ENCODE measurements at places on chromosomes 5 and 9. TPM values are rescaled to one million over a fixed set of nuclear protein-coding genes. Genes with fewer than 3 reads are reported as not detected.
A peak's percentile ranks its signal among the peaks of the same experiment; 100 is the strongest.

GRCh38 chr5:96324708-96325107 lies 108.3 kb downstream of the PCSK1 start:
- DNase-seq: no peak

DNA sequence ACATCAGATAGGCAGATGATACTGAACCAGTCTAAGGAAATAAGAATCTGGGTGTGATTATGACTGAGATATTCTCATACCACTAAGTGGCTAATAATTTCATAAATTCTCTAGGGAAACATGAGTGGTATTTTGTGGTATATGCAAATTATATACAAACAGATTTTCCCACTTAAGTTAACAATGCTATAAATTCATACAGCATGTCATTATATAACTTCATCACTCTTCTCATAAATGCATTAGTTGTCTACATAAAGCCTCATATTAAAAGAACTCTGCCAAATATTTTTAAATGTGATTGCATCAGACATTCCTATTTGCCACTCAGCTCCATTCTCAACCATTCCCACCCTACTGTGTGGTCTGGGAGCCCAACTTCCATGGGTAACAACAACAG lies 226.5 kb downstream of the TLE1 start:
- DNase-seq: no peak

DNA sequence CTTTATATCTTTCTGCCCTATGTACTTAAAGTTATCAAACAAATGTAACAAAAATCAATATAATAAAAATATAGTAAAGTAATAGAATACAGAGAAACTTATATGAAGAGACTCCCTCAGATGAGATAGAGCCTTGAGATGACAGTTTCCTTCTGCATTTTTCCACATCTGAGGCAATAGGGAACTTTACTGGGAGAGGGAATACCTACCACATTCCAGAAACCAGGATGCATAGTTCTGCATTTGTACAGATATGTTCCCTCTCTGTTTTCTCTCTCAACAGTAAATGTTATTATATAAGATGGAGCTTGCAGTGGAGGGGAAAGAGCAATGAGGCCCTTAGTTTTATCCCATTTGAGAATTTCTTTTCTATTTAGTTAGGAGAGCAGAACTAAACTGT lies 109.6 kb upstream of the KCNN2 start:
- no peak for DNase-seq

DNA sequence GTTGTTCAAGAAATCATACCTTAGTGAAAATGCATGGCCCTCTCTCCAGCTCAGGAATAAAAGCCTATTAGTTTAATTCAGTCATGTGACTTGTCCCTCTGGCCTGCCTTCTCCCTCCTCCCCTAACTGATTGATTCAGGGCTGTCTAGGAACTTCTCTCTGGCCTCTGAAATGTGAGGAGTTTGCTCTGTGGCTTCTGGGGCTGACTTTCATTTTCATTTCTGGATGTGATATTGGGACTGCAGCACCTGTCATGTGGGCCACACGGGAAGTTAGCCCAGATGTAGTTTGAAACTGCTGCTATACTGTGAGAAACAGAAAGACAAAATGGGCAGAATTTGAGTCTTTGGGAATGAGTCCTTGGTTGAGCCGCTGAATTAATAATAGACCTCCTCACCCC lies 44.8 kb downstream of the PARP8 start:
- DNase-seq: peak; percentile 64

GRCh38 chr9:84819491-84819991 lies 150.0 kb downstream of the NTRK2 start:
- no peak for DNase-seq

- no peak for DNase-seq
Observed at GRCh38 chr9:110133059-110133458, 74.9 kb downstream of the C9orf152 start.

C5orf58 gene
- total RNA-seq: not detected

STX17 gene
- 50.3 TPM for total RNA-seq

TYRP1 gene
- total RNA-seq: not detected

GADD45G gene
- total RNA-seq: 3.7 TPM

TSLP gene
- total RNA-seq: 0.23 TPM

Measured in naive thymus-derived CD8-positive, alpha-beta T cell (primary cell).